IMR-90 (cell line): ENCODE measurements at places on chromosomes 1 and 21. TPM values are rescaled to one million over a fixed set of nuclear protein-coding genes. Genes with fewer than 3 reads are reported as not detected.

DNA sequence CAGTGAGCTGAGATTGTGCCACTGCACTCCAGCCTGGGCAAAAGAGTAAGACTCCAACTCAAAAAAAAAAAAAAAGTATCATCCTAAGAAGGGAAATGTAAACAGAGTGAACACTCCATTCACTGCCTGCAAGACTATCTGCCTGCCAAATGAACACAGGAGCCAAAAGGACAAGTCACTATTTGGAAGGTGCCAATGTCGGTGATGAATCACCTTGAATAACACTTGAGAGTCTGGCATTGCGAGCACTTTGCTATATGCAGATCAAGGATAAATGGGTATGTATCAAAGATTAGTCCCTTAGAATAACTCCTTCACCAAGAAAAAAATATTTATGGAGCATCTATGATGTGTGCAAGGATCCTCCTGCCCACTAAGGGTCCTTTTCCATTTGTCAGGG, 6.6 kb downstream of the UBR4 start:
- peak; percentile 85 for DNase-seq

DNA sequence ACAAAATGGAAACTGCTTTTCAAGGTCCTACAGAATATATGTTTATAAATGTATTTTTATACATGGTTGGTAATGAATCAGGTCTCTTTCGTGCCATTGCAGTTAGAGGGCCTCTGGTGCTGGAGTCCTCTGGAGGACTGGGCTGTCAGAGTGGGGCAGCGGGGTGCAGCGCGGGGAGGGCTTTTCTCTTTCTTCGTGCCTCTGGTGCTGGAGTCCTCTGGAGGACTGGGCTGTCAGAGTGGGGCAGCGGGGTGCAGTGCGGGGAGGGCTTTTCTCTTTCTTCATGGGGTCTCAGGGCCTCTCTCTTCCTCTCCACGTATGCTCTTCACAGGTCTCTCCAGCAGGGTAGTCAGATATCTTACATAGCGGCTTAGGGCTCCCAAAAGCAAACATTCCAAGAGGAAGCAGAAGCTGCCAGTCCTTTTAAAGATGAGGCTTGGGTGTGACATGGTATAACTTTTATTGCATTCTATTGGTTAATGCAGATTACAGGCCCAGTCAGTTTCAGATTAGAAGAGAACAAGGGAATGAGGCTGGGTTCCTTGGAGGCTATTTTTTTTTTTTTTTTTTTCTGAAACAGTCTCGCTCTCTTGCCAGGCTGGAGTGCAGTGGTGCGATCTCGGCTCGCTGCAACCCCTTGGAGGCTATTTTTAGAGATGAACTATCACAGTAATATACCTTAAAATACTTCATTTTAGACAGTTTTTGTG, 13.1 kb downstream of the SDCCAG8 start:
- peak; percentile 36 for DNase-seq

DNA sequence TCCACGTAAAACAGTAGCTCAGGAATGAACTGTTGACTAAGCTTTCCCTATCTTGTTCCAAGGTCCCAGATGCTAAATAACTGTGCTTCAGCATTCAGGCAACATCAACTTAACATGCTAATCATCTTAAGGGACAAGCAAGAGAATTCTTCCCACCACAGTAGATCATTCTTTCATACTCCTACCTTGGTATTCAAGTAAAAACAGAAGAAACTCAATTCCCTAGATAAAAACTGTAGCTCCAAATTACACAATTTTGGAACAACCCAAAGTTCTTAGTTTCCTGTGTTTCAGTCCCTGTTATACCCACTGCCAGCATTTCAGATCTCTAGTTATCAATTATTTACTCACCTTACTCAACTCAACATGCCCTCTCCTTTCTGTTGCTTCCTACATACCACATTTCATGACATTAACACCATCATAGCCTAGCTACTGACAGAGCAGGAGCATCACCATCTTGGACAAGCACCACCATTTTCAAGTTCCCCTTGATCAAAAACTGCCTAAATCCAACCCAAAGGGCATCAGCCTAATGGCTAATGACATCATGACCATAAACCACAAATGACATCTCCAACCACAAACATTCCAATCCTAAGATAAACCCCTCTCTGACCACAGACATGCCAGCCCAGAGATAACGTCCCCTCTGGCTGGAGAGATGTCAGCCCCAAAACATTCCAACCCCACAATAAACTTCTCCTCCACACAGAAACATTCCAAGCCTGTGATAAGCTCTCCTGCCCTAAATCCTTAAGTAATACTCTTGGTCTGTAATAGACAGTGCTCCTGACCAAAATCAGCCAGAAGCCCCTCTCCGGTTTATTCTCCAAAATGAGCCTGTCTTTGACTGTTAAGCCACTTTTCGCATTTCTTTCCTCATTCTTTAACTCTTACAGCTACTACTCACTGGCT, 191.2 kb downstream of the RERE start:
- DNase-seq, result peak; percentile 98

DNA sequence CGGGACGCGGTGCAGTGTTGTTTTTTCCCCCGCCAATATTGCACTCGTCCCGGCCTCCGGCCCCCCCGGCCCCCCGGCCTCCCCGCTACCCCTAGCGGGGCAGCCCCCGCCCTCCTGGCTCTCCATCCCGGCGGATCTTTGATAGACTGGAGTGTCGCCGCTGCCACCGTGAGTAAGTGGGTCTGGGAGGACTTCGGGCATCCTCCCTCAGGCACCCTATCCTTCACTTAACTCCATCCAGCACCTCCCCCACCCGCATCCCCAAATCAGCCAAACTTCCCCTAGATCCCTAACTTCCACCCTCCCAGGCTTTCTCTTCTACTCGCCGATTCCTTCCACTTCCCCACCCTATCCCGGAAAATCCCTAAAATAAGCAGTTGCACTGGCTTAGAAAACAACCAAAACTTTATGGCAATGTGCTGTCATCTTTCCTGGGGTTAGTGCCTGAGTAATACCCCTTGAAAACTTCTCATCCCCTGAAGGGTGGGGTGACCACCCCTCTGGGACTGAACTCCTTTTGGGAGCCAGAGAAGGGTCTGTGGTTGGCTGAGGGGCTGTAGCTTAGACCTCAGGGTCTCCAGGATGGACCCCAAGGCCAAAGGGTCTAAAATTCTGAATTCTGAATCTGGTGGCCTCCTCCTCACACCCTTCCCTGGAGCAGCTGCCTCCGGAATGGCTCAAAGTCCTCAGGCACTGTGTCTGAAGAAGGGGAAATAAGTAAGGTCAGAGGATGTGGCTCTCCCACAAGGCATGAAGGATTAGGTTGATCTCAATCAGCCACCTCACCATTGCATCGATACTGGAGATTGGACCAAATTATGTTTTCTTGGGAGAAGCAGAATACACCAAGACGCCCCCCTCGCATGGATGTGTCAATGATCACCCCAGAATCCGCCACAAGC, 12.2 kb downstream of the THBS3 start:
- peak; percentile 11 for DNase-seq

- DNase-seq, result peak; percentile 34
Observed at GRCh38 chr1:59076612-59077011, 220.3 kb upstream of the FGGY start.

DNA sequence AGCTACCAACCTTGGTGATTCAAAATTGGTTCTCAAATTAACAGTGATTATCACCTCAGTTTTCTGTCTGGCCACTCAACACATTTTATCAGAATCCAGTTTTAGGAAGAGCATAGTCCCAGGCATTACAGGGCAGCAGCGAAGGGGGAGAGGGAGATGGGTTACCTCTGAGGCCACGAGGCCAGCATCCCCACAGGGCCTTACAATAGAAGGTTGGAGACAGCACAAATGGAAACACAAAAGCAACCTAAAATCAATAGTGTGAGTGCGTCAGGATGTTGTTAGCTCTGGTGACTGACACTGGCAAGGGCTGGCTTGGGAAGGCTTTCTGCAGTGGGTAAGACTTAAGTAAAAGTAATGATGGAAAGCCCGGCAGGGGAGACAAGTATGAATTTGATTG, 79.5 kb downstream of the JAK1 start:
- no peak for DNase-seq

GRCh38 chr1:40658751-40659648, 6.5 kb downstream of the RIMS3 start:
- no peak for DNase-seq

DNA sequence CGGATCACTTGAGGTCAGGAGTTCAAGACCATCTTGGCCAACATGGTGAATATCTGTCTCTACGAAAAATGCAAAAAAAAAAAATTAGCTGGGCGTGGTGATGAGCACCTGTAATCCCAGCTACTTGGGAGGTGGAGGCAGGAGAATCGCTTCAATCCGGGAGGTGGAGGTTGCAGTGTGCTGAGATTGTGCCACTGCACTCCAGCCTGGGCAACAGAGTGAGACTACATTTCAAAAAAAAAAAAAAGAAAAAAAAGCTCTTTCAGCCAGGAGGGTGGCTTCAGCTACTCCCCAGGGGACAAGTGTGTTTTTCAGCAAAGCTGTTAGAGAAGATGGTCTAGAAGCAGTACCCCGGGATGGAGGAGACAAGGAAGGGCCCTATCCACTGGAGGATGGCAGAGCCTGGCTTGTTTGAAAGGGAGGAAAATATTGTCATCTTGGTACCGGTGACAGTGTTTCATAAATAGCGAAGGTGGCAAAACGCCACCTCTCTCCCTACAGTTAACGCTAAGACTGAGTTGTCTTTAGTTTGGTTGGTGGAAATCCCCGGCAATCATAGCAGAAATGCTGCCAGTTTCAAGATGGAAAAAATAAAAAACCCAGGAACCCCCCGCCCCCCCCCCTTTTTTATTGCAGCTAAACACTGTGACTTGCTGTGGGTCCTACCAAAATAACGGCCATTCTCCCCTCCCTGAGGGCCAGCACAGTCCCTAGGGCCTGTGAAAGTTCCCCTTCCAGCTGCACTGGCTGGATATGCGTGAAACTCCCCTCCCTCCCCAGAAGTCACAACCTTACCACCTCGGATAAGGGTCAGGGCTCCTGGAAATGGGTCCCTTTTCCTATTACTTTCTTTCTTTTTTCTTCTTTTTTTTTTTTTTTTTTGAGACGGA, 3.5 kb downstream of the PIK3CD start:
- DNase-seq, result no peak

- DNase-seq, result no peak
Observed at GRCh38 chr1:22750685-22751051, 40.0 kb downstream of the EPHB2 start.

- DNase-seq, result no peak
Observed at GRCh38 chr1:87829360-87829759, 500.7 kb downstream of the LMO4 start.

DNA sequence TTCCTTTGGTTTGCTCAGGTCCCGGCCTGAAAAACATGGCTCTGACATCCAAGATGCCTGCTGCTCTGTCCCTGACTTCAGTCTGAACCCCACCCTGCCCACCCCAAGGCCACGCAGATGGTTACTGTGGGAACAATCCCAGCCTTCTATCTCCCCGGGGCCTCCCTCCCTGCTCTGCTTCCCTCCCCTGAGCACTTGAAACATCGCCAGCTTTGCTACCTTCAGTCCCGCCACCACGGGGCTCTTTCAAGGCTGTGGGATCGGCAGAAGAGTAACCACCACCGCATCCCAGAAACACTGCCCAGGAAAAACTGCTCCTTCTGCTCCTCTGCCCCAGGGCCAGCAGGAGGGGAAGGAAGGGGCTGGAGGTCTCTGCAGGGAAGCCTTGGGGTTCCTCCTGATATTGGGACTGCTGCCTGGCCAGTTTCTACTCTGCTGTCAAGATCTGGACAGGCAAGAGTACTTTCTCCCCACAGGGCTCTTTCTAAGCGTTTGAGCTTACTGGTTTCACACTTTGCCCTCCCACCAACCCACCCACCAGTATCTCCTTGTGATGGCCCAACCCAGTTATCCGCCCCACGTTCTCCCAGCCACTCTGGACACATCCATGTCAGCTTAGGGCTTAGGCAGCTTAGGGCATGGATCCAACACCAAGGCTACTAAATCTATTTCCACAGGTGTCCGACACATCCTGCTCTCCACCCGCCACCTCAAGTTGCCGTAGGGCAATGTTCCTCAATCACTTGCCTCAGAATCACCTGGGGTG, 8.4 kb downstream of the ETNK2 start:
- no peak for DNase-seq

- no peak for DNase-seq
Observed at GRCh38 chr1:35428360-35428759, 128.8 kb downstream of the KIAA0319L start.

- peak; percentile 53 for DNase-seq
Observed at GRCh38 chr1:154975409-154976059, 1.1 kb downstream of the CKS1B start.

DNA sequence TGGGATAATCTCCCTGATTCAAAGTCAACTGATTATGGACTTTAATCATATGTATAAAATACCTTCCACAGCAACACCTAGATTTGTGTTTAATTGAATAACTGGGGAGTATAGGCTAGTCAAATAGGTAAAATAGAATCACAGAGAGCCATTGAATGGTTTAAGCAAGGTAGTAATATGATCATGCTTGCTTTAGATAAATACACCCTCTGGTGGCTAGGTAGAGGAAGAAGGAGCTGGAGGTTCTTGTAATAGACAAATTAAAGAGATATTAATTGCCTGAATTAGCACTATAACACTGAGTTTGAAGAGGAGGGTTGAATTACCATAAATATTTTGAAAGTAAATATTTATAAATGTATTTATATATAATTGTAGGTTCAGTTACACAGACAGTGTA, 40.3 kb downstream of the DIRAS3 start:
- DNase-seq, result peak; percentile 47

GRCh38 chr1:218473522-218473921, 128.4 kb downstream of the TGFB2 start:
- DNase-seq, result peak; percentile 73

GRCh38 chr1:2828586-2829250, 27.2 kb upstream of the TTC34 start:
- no peak for DNase-seq

GRCh38 chr1:200373811-200374231, 36.0 kb downstream of the ZNF281 start:
- DNase-seq, result no peak

- DNase-seq, result no peak
Observed at GRCh38 chr1:9906466-9906865, 3.6 kb downstream of the CTNNBIP1 start.

GRCh38 chr21:36509973-36510664, 30.2 kb upstream of the CLDN14 start:
- no peak for DNase-seq

Gene TMPRSS15
- total RNA-seq, result not detected in 2 replicates

Gene AIM2
- not detected in 2 replicates for total RNA-seq

Gene SLC5A9
- total RNA-seq, result not detected in 2 replicates

Gene PIGR
- total RNA-seq, result not detected in 2 replicates
